ENCODE measurements at places on chromosomes 7 and 10.

GRCh38 chr10:102397222-102398171, 2.0 kb downstream of the NFKB2 start:
- no peak for DNase-seq

GRCh38 chr10:91210014-91210413, 10.4 kb upstream of the PCGF5 start:
- no peak for DNase-seq

DNA sequence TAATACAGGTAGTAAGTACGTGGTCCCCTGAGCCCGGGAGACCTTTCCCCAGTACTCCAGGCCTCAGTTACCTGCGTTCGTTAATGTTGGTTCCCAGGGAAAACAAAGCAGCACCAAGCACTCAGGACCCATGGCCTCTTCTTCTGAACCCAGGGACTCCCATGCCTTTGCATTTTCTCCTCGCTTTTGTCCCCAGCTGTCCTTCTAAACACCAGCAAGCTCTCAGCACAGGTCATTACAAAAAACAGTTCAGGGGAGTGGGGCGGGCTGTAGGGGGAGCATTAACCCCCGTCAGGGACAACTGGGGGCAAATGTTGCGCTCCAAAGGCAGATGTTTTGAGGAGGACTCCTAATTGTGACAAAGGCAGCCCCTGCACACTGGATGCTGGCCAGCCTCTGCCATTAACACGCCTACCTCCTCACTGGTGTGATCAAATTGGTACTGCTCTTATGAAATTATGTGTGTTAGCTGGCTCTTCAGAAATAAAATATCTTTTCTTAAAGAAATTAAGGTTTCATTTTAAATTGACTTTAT, 80.5 kb upstream of the LRGUK start:
- DNase-seq = no peak

- DNase-seq = no peak
These were observed 98.9 kb downstream of the MKX start for GRCh38 chr10:27646604-27647175.

DNA sequence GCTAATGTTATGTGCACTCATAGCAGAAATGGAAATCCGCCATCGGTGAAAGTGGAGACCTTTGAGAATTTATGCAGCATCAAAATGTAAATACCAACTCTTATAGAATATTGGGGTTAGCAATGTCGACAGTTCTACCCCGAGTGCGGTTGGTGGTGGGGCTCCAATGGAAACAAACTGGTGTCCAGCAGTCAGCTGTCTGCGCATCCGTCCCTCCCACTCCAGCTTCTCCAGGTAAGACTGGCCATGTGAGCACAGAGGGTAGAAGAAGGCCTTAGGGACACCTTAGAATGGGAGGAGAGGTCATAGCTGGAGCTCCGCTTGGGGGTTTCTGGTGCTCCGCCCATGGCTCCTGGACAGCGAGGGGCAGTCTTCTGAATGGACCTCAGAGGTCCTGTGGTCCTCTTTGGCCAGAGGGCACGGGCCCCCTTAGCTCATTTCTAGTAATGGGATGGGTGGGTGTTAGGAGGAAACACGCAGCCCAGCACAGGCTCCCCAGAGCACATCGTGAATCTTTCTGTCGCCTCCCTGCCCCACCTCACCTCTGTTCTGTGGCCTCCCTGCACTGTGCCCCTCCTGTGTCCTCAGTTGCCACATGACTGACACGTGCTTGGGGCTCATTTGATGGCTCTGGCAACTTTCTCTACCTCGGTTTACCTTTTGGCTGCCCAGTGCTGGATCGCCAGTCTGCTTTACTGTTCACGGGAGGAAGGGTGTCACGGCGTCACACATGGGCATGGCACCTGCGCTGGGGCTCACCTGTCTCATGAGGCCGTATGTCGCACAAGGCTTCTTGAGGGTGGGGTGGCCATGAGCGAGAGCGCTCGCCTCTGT, 50.0 kb downstream of the MGMT start:
- no peak for DNase-seq

- no peak for DNase-seq
These were observed 23.5 kb upstream of the KDM7A start for GRCh38 chr7:140200061-140200989.

- no peak for DNase-seq
These were observed 115.3 kb downstream of the HIBADH start for GRCh38 chr7:27547401-27547800.

GRCh38 chr7:142362349-142362748, 104.5 kb upstream of the PRSS58 start:
- no peak for DNase-seq

GRCh38 chr7:30920584-30921539, 9.2 kb downstream of the AQP1 start:
- DNase-seq = no peak

GRCh38 chr10:102542800-102543418, 39.1 kb downstream of the SUFU start:
- no peak for DNase-seq

DNA sequence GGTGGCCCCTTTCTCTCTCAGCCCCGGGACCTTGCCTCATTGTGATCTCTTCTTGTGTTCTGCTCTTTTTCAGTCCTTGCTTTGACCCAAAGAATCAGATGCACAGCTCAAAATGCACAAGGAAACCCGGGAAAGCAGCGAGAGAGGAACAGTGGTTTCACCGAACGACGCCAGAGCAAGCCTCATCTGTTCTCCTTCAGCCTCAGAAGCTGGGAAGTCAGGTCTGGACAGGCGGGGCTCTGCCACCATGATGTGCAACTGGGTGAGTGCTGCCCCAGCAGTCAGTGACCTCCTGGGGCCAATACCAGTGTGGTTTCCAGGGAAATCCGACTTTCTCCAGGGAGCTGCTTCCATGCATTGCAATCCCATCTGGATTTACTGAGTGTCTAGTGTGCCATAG, 133.4 kb downstream of the PRKCQ start:
- no peak for DNase-seq

- no peak for DNase-seq
These were observed 196.8 kb downstream of the PTN start for GRCh38 chr7:137146552-137147337.

- no peak for DNase-seq
These were observed 313.2 kb upstream of the MTPN start for GRCh38 chr7:136290351-136290750.

DNA sequence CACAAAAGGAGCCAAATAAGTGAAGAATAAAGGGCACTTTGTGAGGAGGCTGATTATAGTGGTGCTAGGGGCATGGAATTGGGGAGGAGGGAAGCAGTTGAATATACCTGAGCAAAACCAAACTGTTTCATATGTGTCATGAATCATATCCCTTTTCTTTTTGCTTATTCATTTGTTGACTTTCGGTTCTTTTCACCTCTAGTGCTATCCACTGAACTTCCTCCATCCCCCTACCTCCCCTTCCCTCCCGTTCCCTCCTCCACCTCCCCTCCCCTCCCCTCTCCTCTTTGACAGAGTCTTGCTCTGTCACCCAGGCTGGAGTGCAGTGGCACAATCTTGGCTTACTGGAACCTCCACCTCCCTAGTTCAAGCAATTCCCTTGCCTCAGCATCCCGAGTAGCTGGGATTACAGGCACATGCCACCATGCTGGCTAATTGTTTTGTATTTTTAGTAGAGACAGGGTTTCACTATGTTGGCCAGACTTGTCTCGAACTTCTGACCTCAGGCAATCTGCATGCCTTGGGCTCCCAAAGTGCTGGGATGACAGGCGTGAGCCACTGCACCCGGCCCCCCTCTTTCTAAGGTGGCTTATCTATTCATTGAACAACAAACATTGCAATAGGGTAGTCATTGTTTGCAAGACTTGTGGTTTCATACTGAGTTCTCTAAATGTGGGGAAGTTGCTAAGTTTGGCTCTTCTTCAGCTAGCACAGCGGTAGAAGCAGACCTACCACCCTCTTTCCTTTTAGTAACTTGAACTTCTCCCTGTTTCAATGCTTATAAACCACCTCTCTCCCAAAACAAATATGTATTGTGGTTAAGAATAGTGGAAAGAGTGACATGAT, 150.4 kb upstream of the PRPS1L1 start:
- DNase-seq = no peak

DNA sequence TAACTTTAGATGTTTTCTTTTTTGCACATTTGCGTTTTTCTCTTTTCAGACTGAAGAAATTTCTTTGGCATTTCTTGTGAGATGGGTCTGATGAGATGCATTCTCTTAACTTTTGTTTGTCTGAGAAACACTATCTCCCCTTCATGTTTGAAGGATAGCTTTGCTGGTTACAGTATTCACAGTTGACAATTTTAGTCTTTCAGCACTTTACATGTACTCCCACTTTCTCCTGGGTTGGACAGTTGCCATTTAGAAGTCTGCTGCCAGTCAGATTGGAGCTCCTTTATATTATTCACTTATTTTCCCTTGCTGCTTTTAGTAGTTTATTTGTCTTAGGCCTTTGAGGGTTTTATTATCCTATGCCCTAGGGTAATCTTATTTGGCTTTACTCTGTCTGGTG, 67.3 kb upstream of the VOPP1 start:
- DNase-seq = no peak

DNA sequence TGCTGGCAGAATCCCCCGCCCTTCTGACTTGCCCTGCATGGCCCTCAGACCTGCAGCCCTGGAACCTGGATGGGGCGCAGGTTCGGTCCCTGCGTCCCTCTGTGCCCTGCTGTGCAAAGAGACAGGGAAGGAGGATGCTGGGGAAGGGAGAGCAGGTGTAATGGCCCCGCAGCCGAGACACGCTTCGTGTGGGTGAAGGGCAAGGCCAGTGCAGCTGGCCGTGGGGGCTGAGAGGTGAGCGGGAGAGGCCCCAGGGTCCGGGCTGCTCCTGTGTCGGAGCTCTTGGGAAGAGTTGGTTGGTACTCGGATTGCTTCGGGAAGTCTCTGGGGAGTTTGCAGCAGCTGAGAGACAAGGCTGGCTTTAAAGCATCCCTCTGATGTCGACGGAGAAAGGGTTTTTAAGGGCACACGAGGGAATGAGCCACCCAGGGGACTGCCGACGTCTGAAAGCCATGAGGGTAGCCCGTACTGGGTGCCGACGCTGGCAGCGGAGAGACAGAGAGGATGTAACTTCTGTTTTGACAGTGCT, 6.5 kb downstream of the ELFN1 start:
- no peak for DNase-seq

- no peak for DNase-seq
These were observed 170.5 kb downstream of the TNS3 start for GRCh38 chr7:47411281-47411869.

- no peak for DNase-seq
These were observed 38.7 kb upstream of the BICC1 start for GRCh38 chr10:58473976-58474375.

DNA sequence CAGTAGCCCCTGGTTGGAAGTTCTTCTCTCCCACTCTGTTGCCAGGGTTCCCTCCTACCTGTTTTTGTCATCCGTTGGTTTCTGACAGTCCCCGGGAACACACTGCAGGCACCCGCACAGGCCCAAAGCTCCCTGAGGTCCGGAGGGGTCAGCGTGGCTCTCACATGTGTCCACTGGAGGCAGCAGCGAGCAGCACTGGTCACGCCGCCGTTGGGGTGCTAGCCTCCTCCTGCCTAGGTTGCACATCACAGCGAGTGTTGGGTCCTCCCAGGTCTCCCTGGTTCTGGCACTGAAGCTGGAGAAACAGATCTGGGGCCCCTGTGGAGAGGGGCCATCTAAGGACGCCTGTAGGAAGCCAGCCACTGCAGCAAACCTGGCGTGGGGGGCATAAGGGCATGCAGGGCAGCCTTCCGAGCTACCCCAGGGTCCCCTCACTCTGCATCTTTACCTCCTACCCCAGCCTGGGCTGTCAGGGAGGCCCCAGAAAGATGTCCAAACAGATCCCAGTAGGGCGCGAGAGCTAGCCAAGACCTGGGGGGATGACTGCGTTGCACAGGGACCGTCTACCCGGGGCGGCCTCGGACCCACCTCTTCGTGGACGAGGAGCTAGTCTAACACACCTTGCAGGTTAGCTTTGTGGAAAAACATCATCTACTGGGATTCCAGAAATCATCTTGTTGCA, 28.9 kb downstream of the LRRC27 start:
- no peak for DNase-seq

DNA sequence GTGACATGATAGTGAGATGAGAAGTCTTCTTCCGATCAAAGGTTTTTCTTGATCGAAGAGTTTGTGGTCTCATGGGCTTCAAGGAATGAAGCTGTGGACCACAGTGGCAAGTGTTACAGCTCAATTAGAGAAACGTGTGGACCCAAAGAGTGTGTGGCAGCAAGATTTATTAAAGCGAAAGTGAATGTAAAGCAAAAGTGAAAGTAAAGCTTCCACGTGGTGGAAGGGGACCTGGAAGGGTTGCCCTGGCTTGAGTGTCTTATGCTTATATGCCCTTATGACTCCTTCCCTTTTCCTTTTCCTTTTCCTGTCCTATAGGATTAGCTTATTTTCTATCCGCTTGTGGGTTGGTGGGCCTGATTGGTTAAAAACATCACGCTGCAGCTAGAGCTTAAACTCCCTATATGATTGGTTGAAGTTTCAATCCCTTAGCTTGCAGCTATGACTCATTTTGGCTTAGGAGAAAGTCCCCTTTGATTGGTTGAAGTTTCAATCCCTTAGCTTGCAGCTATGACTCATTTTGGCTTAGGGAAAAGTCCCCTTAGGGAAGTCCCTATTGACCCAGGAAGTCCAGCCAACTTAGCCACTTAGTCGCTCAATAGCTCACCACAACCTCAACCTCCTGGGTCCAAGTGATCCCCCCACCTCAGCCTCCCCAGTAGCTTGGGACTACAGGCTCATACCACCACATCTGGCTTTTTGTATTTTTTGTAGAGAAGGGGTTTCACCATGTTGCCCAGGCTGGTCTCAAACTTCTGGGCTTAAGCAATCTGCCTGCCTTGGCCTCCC, 34.7 kb downstream of the MRPS24 start:
- DNase-seq = no peak

DNA sequence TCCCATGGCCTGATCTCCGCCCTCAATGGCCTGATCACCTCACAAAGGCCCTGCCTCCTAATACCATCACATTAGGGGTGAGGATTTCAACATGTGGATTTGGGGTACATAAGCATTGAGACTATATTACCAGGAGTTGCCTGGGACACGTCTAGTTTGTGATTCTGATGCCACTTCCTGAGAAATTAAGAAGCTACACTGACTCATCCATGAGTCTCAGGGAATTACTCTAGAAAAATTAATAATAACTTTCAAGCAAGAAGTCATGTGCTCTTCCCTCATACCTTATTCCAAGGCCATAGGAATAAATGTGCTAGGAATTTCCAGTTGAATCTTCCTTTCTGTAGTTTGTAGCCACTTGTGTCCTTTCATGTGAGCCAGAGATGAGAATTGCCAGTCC, 519.3 kb upstream of the MKI67 start:
- DNase-seq = no peak

DNA sequence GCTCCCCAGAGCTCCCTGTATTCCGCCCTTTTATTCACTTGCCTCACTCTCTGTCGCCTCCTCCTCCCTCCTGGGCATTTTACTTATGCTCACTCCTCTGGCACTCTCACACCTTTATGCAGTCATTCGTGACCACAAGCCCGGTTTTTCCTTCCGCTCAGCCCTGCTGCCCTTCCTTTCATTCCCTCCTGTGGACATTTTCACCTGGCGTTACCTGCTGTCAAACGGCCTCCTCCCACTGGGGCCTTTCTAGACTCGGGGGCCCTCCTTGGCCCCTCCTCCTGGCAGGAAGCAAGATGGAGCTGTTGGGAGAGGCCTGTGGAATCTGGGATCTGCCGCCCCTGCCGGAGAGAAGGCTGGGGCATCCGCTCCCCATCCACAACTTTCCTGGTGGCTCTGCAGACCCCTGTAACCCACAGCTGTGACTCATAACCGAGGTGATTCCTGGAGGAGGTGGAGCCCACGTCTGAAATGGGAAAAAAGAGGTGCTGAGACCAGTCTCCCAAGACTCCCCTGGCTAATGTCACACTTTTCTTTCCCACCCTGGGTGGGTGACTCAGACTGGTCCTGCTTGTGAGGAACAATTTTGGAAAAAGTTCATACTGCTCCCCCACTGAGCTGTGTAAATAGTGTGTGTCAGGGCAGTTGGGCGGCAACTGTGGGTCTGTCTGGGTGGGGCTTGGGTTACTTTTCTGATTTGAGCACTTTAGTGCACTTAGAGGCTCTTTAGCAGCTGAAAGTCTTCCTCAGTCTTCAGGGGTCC, 1.2 kb downstream of the VCL start:
- no peak for DNase-seq

All from NCI-H1694 treated with DMSO at 0.1 percent for 48 hours (cell line).